ENCODE measurements at places on chromosomes 2 and 18.

DNA sequence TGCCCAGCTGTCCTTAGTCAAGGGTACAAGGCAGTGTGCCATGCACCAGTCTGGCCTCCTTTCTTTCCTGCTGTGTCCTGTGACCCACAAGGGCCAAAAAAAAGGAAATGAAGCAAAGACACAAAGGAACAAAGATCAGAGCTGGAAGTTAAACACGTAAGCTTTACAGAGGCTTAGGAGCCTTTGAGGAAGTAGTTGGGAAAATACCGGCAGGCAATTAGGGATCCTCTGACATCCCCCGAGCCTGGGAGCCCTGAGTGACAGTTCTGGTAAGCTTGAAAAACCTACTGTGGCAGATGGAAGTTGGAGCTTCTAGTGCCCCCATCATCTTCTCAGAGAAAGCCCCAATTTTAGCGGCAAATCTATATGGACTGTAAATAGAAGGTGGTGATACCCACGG is 78.5 kb downstream of the SPRED2 start:
- no peak for DNase-seq

DNA sequence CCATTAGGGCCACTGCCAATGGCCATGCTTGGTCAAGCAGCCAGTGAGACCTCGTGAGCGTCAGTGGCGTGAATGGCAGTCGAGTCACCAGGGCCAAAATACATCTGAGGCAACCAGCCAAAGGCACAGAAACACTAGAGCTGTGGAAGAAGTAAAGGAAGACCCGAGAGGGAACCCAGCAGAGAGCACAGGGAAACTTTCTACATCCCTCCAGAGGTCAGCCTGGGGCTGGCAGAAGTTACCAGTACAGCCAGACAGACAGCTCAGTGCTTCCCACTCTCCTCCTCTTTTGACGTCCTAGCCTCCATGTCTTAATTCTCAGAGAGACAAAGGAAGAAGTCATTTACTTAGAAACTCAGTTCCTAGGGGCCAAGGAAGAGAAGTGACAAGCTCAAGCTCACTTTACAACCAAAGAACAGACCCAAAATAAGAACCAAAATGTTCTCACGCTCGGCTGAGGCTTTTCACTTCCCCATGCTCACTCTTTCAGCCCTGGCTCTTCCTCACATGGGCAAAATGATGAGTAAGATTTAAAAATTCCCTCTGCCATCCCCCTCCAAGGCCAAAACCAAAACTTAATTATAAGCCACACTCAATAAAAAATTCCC is 8.7 kb downstream of the CYRIA start:
- DNase-seq: no peak

DNA sequence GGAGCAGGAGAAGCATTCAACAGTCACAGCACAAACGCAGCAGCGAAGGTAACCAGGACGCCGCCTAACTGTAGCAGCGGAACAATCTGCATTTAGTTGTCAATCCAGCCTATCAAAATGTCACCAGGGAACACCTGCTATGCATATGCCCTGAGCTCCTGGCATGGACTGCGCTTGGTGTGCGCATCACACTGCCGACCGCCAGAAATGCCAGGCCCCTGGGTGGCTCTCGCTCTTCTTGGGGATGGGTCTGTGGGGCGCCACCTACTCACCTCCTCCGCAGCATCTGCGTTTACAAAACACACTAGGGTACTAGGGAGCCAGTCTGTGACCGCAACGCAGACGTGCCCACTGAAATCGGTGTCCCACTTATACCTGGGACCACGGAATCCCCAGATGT is 31.7 kb downstream of the ZNF516 start:
- no peak for DNase-seq

DNA sequence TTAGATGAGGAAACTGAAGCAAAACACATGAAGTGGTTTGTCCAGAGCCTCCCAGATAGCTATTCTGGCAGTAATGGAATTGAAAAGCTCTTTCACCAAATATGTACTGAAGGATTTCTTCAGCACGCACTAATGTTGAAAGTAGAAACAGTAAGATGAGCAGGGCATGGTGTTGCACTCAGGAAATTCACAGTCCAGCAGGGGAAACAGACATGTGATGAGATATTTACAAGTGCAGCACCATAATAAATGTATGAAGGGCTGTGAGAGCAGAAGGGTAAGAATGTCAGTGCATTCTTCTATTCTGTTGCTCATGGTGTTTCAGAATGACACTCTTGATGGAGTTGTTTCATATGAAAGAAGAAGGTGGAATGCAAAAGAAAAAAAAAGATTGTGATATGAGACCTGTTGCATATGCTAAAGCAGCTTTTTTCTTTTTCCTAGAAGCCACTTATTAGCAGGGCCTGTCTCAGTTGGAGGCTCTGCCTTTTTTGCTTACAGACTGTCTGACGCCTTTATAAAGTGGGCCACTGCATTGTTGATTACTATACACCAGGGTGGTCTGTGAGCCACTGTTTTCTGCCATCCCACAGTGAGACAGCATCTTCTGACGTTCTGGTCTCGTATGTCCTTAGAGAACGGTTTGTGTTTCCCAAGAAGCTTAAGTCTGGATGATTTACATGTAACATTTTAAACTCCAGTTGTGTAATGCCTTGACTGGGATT is 516.9 kb downstream of the ARHGAP15 start:
- no peak for DNase-seq

- DNase-seq: no peak
These were observed 87.9 kb upstream of the ALPP start for GRCh38 chr2:232290668-232291067.

DNA sequence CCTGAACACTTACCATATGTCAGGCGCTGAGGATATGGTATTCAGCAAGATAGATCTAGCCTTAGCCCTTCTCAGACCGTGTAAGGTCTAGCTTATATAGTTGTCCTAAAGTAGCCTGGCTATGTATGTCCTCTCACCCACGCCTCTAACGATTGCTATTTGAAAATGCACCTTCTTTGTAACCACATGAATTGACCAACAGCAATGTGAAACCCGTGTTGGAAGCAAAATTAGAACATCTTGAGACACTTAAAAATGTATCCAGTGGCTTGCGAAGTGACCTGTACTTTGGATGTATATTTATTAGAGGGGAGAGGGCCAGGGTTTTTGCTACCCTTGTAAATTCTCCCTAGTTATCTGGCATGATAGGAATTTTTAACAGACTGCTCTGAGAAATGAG is 860.0 kb upstream of the ZEB2 start:
- DNase-seq: no peak

DNA sequence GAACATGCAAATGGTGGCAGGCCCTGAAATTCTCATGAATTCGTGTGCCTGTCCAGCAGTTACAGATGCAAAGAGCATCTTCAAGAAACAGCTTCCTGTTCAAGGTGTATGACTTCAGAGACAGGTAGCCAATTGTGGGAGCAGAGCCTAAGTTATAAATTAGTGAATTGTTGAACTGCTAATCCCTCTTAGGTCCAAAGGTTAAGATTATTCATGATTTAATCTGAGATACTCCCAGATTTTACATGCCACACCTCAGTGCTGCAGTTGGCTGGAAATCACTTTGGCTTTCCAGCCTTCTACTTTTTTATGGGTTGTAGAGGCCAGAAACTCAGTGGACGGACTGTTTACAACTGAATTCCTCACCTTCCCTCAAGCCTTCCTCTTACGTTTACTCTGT is 247.8 kb downstream of the AGPS start:
- DNase-seq: no peak

GRCh38 chr2:21910832-21911507 is 787.2 kb downstream of the TDRD15 start:
- no peak for DNase-seq

- DNase-seq: peak; percentile 49
These were observed 42.2 kb downstream of the HIBCH start for GRCh38 chr2:190277234-190278112.

GRCh38 chr2:188850786-188851185 is 123.4 kb upstream of the COL3A1 start:
- no peak for DNase-seq

- DNase-seq: no peak
These were observed 634 bp upstream of the MSGN1 start for GRCh38 chr2:17815468-17816184.

- DNase-seq: no peak
These were observed 35.4 kb downstream of the BARD1 start for GRCh38 chr2:214774108-214774507.

- peak; percentile 27 for DNase-seq
These were observed 32.2 kb downstream of the IKZF2 start for GRCh38 chr2:213119061-213119809.
